NCI-H460 (cell line): ENCODE measurements at places on chromosomes 11 and 22. TPM values are rescaled to one million over a fixed set of nuclear protein-coding genes. Genes with fewer than 3 reads are reported as not detected.

- no peak for DNase-seq
Observed at GRCh38 chr11:56089697-56090096, 3.4 kb upstream of the OR8I2 start.

GRCh38 chr11:6755303-6755952, 16.3 kb downstream of the OR2AG2 start:
- DNase-seq: peak; percentile 9

GRCh38 chr11:57761301-57762234, at the start of gene CTNND1:
TSS of gene CTNND1 (plus strand) at chr11:57761802. CDS start at chr11:57791479, 29,677 bp downstream.
- DNase-seq: peak; percentile 92

GRCh38 chr11:34916843-34917770, 689 bp downstream of the PDHX start:
- DNase-seq: no peak

HTR3B gene
- not detected in 2 replicates for total RNA-seq

TIGD3 gene
- total RNA-seq: 0.25 and 0.26 TPM in 2 replicates

DNA sequence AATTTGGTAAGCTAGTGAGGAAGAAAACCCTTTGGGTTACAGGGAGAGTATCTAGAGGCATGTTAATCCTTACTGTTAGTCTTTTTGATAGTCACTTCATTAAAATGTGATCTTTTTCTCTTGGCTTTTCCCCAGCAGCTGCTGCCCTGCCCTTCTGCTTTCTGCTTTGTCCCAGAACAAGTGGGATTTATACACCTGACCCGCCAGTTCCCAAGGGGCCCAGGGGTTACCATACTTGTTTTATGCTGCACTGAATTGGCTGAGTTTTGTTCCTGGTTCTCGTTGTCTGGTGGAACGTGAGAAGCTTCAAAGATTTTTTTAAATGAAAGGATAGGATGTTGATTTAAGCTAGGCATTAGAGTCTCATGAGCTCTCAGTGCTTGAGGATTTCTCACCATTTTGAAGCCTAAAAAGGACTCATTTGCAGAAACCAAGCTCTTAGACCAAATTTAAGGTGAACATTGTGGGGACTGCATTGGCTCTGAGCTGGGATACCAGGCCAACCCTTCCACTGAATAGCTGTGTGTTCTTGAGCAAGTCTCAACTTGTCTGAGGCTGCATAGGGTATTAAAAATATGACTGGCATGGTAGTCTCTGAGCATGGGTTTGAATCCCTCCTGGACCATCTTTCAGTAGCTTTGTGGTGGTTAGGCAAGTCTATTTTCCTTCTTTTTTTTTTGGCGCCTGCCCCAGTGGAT, 6.6 kb downstream of the LIMK2 start:
- DNase-seq: no peak

DNA sequence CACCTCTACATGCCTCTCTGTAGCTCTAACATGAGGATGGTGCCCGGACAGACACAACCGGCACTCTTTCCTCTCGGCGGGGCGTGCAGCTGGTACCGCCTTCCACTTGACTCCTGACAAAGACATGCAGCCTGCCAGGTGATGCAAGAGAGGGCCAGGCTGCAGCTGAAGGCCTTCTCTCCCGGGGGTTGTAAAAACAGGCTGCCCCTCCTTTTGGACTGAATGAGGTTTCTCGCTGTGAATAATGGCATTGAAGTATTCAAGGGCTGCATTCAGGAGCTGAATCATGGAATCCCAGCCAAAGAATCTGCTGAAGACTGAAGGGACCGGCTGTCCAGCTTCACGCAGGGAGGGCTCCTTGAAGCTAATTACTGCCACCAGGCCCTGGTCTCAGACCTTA, 110.9 kb downstream of the GALNT18 start:
- no peak for DNase-seq

- no peak for DNase-seq
Observed at GRCh38 chr11:131889146-131889577, 518.7 kb downstream of the NTM start.

GRCh38 chr22:47324435-47324990, 562.1 kb downstream of the TBC1D22A start:
- no peak for DNase-seq

- DNase-seq: no peak
Observed at GRCh38 chr22:30438559-30438958, 13.0 kb downstream of the MTFP1 start.
